ENCODE measurements at places on chromosomes 3 and 15.
A peak's percentile ranks its signal among the peaks of the same experiment; 100 is the strongest.

- no peak for DNase-seq
Observed at GRCh38 chr3:37214076-37214475, 39.7 kb upstream of the LRRFIP2 start.

- DNase-seq = no peak
Observed at GRCh38 chr3:52088445-52089367, 32.3 kb upstream of the DUSP7 start.

GRCh38 chr3:196694202-196694638 is 17.8 kb downstream of the CEP19 start:
- no peak for DNase-seq

- DNase-seq = no peak
Observed at GRCh38 chr3:30393079-30393478, 213.3 kb upstream of the TGFBR2 start.

GRCh38 chr3:147367676-147368075 is 38.7 kb downstream of the ZIC4 start:
- DNase-seq = no peak

GRCh38 chr3:194876403-194877095 is 190.9 kb downstream of the FAM43A start:
- DNase-seq = no peak

DNA sequence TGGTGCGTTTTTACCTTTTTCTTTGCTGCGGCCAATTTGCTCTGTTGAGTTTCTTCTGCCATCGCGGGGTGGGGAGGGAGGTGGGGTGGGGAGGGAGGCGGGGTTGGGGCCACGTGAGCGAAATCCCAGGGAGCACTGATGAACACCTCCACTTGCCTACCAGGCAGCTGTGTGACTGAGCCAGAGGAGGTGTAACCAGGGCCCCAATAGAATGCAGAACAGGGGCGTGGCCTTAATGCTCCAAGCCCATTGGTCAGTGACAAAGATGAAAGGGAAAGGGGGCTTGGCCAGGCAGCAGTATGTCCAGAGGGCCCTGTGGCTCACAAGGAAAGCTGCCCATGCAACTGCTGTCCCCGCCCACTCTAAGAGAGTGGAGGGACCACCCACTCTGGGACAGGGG is 21.4 kb upstream of the OR4F6 start:
- no peak for DNase-seq

DNA sequence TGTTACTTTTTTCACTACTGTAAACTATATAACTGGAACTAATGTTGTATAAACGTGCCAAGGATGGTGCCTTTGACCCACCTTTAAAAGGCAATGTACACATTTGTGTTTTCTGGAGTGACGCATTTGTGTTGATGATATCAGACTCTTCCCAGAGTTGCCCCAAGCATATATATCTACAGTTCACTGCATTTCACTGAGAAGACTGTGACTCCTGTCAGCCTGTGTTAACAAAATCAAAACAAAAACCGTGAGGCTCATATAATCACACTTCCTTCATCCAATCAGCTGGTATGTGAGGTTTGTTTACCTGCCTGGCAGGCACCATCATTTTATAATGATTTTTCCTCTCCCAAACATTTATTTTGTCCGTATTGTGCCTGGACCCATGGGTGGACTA is 117.6 kb upstream of the ROBO1 start:
- DNase-seq = no peak

DNA sequence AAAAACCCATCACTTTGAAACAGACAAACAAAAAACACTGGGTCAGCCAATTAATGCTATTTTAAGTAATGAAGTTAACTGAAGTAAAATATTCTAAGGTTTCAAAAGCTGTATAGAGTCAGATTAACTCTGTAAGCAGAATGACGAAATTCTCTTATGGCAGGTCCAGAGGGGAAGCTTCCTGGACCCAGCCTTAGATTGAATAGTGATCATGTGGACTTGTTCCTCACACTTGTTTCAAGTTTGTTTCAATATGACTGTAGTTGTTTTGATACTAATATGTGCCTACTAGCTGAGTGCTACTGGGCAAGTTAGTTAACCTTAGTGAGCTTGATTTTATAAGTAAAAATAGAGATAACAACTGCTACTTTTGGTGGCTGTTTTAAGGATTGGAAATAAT is 32.6 kb downstream of the PLS1 start:
- DNase-seq = no peak

- peak; percentile 29 for DNase-seq
Observed at GRCh38 chr3:152474585-152474984, 205.9 kb downstream of the MBNL1 start.

- DNase-seq = no peak
Observed at GRCh38 chr15:63244976-63245645, 32.3 kb upstream of the APH1B start.

DNA sequence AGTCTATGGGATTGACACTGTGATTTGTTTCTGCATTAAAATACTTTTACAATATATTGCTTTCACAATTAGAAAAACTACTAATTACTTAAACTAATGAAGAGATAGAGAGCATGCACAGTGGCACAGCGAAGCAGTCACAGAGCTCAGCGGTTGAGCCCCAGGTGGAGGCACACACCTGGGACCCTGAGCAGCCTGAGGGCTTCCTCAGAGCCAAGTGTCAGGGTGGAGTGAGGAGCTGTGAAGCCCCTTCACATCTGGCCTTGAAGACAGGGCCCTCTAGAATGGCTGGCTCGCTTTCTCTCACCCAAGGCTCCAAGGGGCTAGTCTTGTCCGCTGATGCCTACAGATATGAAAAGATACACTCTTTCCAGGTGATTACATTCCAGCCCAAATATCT is 287.7 kb downstream of the ZNF385D start:
- no peak for DNase-seq

DNA sequence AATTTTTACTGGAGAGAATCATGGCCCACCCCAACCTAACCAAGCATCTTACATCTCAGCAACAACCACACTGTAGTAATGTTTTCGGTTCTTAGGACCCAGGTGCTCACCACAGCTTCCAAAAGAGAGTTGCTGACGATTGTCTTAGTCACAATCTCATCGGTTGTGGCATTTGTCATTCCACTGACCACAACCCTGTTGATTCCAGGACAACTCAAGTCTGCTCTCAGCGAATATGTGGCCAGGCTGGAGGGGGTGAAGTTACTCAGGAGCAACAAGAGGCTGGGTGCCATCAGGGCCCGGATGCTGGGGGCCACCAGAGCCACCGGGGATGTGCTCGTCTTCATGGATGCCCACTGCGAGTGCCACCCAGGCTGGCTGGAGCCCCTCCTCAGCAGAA is 25.9 kb downstream of the GALNT15 start:
- DNase-seq = no peak

- DNase-seq = no peak
Observed at GRCh38 chr3:150933473-150933995, 28.3 kb upstream of the MINDY4B start.

- no peak for DNase-seq
Observed at GRCh38 chr3:3851621-3852323, 52.5 kb downstream of the LRRN1 start.

DNA sequence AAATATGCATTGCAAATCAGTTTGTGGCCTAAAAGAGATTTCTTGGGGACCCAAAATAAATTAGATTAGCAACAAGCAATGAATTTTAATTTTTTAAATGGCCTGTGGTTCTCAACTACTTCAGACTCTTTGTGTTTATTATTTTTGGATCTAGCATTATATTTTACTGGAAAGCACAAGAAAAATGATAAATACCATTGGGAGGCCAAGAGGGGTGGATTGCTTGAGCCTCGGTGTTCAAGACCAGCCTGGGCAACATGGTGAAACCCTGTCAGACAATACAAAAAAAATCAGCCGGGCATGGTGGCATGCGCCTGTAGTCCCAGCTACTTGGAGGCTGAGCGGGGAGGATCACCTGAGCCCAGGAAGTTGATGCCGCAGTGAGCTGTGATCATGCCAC is 13.6 kb downstream of the LACTB start:
- no peak for DNase-seq

DNA sequence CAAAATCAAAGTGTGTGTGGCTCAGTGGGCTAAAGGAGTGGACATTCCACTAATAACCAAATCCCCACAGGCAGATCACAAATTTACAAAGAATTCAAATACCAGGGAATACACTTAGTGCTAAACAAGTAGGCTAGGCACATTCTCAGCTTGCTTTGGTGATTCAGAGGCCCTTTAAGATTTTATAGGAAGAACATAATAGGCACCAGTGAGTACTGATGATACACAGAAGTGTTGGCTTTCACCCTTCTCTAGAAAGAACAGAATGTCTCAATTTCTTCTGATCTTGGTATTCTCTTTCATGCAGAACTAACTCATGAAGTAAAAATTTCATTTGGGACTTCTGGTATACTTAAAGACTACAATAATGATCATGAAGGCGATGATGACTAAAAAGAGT is 55.0 kb downstream of the POLR2M start:
- DNase-seq = no peak

DNA sequence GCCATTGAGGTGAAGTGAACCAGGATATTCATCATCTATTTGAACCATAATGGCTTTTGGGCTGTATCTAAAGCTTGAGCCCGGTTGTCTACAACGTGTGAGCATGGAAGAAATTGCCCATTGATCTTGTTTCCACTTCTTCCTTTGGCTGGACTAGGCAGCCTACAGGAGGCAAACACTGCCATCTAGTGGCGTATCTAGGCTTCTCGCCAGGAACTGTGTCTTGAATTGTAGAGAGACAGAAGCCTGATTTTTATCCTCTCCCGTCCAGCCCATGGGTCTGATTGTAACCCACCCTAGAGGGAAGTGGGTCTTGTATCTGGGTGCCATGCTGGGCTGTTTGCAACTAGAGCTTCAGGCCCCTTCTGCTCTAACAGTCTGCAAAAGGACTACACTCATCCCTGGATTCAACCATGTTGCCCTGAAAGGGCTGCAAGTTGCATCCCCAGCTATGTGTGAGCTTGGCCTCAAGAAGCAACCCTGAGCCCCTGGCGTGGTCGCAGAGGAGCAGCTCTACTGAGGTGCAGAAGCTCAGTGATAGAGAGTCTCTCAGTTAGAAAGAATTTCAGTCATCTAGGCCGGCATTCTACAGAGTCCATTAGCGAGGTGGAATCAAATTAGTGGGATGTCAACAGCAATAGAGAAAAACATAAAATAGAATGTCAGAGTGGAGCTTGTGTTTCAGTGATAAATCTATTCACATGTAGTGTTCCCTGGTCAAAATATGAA is 170.2 kb upstream of the UMPS start:
- DNase-seq = peak; percentile 76

DNA sequence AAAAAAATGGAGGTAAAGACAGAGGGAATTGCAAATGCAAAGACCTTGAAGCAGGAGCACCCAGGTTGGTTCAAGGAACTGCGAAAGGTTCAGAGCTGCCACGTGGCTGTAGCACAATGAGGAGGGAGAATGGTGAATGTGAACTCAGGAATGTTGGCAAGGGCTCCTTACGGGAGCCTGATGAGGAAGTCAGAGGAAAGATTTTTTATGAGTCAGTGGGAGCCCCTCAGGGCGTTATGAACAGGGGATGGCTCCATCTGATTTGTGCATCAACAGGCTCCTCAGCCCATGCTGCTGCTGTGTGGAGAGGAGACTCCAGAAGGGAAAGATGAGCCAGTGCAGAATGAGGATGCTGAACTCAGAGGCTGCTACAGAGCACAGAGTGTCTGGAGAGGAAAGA is 194.4 kb downstream of the ARRDC4 start:
- DNase-seq = no peak

DNA sequence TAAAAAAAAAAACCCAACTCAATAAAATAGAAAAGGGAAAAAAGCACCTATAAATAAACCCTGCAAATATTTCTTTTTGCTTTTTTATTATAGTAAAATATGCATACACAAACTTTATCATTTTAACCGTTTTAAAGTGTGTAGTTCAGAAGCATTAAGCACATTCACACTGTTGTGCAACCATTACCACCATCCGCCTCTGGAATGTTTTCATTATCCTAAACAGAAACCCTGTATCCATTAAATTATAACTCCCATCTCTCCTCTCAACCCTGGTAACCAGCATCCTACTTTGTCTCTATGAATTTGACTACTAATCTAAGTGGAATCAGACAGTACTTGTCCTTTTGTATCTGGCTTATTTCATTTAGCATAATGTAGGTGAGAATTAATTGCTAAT is 15.0 kb downstream of the CDCP1 start:
- no peak for DNase-seq

DNA sequence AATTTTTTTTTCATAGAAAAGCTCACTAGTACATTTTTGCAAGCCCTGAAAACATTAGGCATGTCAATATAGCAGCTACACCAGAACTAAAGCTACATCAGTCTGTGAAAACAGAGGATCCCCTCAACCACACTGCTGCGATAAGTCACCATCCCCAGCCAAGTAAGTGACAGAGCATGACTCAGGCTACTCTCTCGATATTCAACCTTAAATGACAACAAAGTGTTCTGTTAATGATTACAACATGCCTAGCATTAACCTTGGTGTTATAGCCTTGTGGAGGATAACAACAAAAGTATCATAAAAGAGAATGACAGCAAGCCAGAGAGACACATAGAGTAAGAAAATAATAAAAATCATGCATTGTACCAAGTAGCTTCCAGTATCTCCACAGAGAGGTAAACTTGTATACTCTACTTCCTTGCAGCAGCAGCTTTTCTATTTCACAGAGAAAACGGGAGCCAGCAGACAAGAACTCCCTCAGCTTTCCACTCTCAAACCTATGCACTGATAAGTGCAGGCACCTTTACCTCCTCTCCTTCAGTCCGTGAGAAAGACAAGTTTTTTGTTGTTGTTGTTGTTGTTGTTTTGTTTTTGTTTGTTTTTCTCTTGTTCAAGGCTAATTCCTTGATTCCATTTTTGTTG is 76.6 kb downstream of the GBE1 start:
- no peak for DNase-seq

- DNase-seq = no peak
Observed at GRCh38 chr3:51559961-51560360, 21.4 kb downstream of the RAD54L2 start.

- DNase-seq = no peak
Observed at GRCh38 chr15:49823987-49824774, 203.3 kb downstream of the DTWD1 start.

DNA sequence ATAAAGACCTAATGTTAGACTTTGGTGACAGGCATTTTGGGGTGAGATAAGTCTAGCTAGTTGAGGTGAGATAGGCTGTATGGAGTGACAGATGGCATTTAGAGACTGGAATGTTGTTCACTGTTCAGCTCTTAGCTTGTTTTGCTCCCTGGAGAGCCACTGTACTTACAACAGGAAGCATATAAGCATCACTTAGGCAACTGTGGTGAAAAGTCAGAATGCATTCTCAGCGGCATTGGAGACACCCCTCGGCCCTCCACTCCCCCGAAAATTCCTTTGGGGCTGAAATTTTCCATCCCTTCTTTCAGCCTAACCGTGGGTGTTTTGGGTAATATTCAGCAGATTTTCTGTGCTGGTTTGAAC is 73.4 kb downstream of the SLCO3A1 start:
- peak; percentile 33 for DNase-seq

DNA sequence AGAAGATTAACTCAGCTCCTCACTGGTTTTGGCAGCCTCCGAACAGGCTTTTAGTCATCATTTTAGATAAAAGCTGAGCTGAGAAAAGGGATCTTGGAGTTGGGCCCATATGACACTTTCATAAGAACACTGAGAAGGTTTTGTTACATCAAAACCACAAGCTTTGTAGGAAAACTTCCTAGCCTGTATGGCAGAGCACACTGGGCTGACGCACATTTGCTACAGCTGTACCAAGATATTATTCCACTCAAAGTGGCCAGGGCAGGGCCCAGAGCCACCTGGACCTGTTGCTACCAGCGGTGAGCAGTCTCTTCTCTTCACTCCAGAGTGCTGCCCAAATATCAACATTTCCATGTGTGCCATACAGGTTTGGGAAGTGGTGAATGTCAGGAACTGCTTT is 160.5 kb upstream of the CCDC54 start:
- DNase-seq = no peak
